CD4-positive, alpha-beta memory T cell (primary cell): ENCODE measurements at places on chromosomes 7 and 10.
A peak's percentile ranks its signal among the peaks of the same experiment; 100 is the strongest.

- no peak for DNase-seq
These were observed 728.3 kb downstream of the TYW1 start for GRCh38 chr7:67724955-67725354.

GRCh38 chr7:13047061-13047460, 359.6 kb downstream of the ARL4A start:
- DNase-seq = no peak

- DNase-seq = no peak
These were observed 12.5 kb upstream of the HNRNPF start for GRCh38 chr10:43421519-43421918.

DNA sequence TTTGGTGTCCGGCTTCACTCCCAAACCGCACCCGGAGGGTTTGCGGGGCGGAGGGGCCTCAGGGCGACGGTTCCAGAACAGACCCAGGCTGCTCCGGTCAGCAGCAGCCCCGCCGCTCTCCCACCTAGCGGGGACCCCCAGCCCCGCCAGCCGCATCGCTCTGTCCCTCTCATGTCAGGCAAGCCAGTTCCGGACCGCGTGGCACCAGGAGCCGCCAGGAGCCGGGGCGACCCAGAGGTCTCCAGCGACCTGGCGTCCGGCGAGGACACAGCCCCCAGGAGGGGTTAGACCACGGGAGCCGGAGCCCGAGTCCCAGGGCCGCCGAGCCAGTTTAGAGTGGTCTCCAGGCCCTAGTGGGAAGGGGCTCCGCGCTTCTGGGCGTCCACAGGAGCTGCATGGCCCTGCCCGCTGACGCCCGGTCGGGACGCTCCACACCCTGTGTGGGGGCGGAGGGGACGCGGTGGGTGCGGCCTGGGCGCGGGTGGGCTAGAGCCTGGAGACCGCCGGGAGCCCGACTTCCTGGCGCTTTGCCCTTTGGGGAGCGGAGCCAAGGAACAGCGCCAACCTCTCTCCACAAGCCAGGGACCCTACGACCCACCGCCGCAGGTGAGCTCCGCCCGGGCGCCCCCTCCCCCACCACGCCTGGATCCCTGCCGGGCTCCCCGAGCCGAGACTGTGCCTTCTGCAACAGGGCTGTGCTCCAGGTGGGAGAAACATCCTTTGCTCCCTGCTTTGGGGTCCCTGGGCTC, 43.4 kb downstream of the ZNF117 start:
- DNase-seq = no peak

GRCh38 chr10:84256510-84257342, 11.9 kb downstream of the RGR start:
- DNase-seq = peak; percentile 20

- DNase-seq = peak; percentile 80
These were observed 12.6 kb upstream of the ARL4A start for GRCh38 chr7:12674861-12675260.

DNA sequence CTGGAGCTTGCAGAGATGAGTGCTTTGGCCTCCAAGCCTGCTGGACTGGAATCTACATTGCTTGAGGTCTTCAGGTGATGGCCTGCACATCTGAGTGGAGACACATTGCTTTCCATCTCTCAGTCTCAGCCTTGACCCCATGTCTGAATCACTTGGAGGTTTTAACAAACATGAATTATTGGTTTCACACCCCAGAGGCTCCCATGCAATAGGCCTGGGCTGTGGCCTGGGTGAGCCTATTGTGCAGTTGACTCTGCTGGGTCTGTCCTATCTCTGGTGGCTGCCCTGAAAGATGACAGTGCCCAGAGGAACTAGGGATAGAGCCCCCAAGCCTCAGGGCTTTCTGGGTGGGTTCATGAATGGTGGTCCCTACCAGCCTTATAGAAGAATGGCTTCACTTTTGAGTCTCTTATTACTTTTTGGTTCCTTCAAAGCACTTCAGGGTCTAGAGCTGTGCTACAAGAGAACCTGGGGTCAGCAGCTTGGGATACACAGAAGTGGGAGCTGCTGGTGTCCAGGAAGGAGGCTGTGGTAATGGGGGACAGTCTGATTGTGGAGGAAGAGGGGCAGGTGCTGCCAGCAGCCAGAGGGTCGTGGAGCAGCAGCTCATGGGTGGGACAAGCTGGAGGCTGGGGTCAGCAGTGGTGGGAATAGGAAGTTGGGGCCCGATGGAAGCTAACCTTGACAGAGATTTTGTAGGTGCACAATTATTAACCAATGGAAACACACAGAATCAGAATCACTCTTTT, 5.5 kb downstream of the RAMP3 start:
- DNase-seq = no peak

DNA sequence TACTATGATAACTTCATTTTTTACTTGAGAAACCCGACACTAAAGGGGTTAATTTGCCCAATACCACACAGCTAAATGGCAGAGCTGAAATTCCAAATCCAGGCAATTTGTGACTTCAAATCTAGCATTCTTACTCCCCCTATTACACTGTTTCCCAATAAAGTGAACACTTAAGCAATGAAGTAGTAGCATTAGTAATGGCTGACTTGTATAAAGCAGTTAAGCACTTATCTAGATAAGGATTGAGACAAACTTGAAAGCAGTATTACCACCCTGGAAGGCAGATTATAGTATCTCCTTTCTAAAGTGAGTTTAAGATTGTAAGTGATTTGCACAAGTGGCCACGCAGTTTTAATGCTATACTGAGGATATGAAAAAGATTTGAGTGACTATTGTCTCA, 39.3 kb downstream of the WASL start:
- no peak for DNase-seq

GRCh38 chr10:101087965-101088364, 26.2 kb downstream of the KAZALD1 start:
- no peak for DNase-seq

DNA sequence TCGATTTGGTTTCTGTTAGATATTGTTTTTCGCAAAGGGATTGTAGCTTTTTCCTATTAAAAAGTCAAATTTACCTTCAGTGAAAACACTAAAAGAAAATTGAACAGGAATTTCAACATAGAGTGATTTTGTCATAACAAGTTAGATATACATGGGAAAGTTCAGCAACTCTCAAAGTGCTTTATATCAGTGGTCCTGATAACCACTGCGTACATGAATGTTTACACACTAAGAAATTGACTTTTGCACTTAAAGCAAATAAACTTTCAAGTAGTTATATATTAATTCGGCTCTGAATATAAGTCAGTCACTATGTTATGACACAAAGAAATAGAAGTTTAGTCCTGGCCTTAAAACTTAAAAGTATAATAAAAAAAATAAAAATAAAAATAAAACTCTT, 101.3 kb upstream of the DKK1 start:
- no peak for DNase-seq

- no peak for DNase-seq
These were observed 180.2 kb upstream of the FZD8 start for GRCh38 chr10:35822316-35822715.

DNA sequence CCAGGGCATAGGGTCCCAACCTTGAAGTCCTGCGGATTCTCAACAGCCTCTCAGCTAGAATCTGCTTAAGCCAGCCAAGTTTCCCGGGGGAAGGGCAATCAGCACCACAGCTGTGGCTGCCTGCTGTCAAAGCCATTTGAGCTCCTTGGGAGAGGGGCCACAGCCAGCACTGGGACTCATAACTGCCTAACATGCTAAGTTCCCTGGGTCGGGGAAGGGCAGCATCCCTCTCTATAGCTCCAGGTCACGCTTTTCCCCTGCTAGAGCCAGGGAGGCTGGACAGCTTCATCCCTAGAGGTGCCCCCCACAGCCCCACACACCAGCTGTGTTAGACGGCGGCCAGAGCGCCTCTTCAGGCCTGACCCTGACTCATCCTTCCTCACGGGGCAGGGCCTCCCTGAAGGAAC, 49.6 kb upstream of the PDE1C start:
- no peak for DNase-seq

GRCh38 chr10:127441350-127442219, 107.5 kb upstream of the NPS start:
- DNase-seq = no peak

- no peak for DNase-seq
These were observed 31.3 kb downstream of the HIBADH start for GRCh38 chr7:27631391-27631790.

DNA sequence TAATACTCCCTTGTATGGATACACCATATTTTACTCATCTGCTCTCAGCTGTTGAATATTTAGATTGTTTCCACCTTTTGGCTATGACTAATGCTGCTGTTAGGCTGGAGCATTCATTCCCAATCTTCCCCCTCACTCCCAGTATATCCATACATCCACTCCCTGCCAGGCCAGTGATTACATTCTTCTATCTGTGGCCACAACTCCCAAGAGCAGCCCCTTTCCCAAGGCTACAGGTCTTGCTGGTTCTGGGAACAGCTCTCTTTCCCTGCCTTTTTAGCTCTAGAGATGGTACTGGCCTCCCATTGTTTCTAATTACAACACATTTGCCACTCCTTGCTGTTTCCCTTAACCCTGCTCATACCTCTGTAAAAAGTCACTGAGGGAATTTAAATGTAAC, 28.2 kb downstream of the SFR1 start:
- DNase-seq = no peak

DNA sequence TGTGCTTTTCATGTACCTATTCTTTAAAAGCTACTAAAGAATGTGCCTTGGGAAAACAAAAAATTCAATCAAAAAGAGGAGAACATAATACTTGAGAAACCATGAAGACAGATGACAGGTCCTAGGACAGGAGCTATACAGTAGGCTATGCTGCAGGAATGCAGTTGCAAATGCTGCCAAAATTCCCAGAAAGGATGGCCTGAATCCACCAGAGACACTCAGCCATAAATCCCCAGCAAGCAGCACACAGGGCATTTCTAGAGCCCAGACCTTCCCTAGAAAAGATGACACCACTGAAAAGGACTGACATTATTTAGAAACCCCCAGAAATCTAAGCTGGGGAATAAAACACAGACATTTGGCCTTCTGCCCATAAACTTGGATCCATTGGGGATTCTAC, 237.3 kb downstream of the C7orf25 start:
- no peak for DNase-seq

GRCh38 chr10:80187465-80188409, 17.6 kb downstream of the ANXA11 start:
- peak; percentile 88 for DNase-seq

- no peak for DNase-seq
These were observed 30.0 kb upstream of the FERD3L start for GRCh38 chr7:19175241-19175640.

DNA sequence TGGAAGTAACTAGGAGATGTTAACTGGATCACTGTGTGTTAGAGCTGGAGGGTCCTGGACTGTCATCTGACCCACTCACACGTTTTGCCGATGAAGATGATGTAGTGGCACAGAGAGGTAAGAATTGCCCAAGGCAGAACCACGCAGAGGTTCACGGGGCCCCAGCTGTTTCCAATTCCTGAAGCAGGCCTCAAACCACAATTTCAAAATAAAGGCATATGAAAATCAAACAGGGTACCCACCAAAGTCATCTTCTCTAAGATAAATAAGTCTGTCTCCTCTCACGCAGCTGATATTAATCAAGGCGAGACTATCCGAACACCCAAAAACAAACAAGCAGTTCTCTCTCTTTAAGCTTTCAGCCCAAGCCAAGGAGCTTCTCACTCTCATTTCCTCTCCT, 113.3 kb upstream of the JCAD start:
- no peak for DNase-seq

DNA sequence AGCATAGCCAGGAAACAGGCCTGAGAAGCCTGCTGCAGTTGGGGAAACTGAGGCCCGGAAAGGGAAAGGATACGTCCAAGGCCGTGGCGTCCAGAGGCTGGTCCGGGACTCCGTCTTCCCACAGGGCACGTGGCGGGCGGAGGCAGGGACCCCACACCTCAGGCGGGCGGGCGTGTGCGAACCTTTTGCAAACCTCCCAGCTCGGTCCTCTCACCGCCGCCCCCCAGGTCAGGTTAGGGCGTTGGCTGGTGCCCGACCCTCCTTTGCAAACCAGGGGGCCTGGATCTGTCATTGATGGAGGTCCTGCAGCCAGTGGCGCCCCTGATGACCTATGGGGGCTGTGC, 19.3 kb downstream of the FAM20C start:
- DNase-seq = no peak

GRCh38 chr10:32961895-32962369, 3.9 kb upstream of the ITGB1 start:
- no peak for DNase-seq

- DNase-seq = peak; percentile 14
These were observed at the start of gene AIFM2 for GRCh38 chr10:70132098-70133029. Gene AIFM2 (minus strand): TSS chr10:70132825. CDS start chr10:70124084, 8,741 bp downstream.

- no peak for DNase-seq
These were observed 7.9 kb upstream of the EMX2 start for GRCh38 chr10:117534321-117535297.

- no peak for DNase-seq
These were observed 149.9 kb downstream of the WDR37 start for GRCh38 chr10:1206101-1206500.

- no peak for DNase-seq
These were observed 110.4 kb downstream of the CUX1 start for GRCh38 chr7:101927802-101928201.

GRCh38 chr10:3950676-3951275, 165.8 kb upstream of the KLF6 start:
- DNase-seq = peak; percentile 71

GRCh38 chr10:35409094-35409582, 72.8 kb downstream of the CCNY start:
- DNase-seq = no peak

- DNase-seq = no peak
These were observed 400.1 kb upstream of the NRP1 start for GRCh38 chr10:33734393-33735155.

- no peak for DNase-seq
These were observed 187.1 kb downstream of the RPS24 start for GRCh38 chr10:78220781-78221180.

- no peak for DNase-seq
These were observed 110.2 kb downstream of the CHN2 start for GRCh38 chr7:29304756-29305155.

- no peak for DNase-seq
These were observed 81.0 kb downstream of the RNF216 start for GRCh38 chr7:5700391-5700985.

DNA sequence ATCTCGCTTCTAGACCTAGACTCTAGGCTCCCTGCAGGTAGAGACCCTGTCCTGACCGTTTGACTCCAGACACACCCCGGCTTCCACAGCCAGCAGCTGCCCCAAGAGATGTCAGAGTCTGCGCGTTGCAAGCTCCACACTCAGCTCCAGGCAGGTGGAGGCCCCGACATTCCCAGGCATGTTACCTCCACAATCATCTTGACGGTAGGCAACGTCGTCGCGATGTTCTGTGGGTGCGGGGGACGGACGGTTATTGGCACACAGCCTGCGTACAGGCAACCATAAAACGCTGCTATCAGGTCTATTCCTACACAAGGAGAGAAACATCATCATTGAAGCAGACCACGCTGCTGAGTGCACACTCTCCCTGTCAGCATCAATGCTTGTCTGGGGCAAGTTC, 213.2 kb downstream of the ZMYND11 start:
- DNase-seq = no peak

- no peak for DNase-seq
These were observed 16.1 kb upstream of the HIBADH start for GRCh38 chr7:27678617-27679260.

DNA sequence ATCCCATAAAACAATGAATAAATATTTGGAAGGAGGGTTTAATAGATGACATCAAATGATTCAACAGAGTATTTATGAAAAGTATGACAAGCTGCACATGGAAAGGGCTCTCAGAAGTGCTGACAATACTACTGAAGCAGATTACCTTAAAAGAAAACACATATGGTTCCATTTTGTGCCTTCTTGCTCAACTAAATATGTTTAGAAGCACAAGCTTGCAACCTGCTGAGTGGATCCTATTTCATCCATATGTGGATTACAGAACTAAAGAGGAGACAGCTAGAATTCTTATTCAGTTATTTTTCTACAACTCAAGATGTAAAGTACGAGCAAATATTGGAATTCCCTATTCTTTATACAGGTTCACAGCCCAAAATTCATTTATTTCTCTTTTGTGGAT, 340.6 kb downstream of the TFEC start:
- DNase-seq = no peak
